ENCODE measurements at places on chromosomes 2 and 18. TPM values are rescaled to one million over a fixed set of nuclear protein-coding genes. Genes with fewer than 3 reads are reported as not detected.
A peak's percentile ranks its signal among the peaks of the same experiment; 100 is the strongest.

- DNase-seq, result no peak
Observed at GRCh38 chr18:3104190-3105054, 91.5 kb upstream of the LPIN2 start.

- DNase-seq, result no peak
Observed at GRCh38 chr2:40315683-40316082, 136.2 kb downstream of the SLC8A1 start.

GRCh38 chr2:11257078-11257477, 87.4 kb downstream of the ROCK2 start:
- DNase-seq, result no peak

DNA sequence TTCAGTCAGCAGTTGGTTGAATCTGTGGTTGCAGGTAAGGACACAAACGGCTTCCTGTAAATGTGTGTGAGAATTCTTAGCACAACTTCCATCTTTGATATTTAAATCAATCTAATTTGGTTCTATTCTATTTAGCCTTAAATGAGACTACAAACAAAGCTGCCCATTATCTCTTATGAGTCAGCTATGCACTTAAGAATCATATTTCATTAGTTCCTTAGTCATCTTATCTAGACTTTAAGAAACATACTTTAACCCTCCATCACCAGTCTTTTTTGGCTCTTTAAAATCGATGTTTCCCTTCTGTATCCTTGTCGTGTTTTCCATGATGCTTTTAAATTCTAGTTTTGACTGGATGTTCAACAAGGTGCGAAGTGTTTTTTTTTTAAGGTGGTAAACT, 114.4 kb upstream of the TMEM200C start:
- DNase-seq, result no peak

- DNase-seq, result peak; percentile 23
Observed at GRCh38 chr18:35289727-35290093, 319 bp downstream of the ZSCAN30 start.

DNA sequence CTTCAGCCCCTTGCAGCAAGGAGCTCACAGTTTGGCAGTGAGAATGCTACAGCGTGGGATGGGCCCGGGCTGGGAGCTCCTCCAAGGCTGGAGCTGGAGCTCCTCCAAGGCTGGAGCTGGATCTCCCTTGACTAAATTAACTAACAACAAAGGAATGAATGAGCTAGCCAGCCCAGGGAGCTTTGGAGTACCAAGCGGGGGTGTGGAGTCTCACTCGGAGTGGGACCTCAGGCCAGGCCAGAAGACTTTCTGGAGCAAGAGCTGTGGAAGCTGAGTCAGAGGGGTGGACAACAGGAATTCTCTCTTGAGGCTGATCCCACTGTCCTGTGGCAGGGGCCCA, 244.7 kb upstream of the HS6ST1 start:
- DNase-seq, result peak; percentile 17

- no peak for DNase-seq
Observed at GRCh38 chr2:74261204-74261864, 62.9 kb downstream of the MTHFD2 start.

- DNase-seq, result no peak
Observed at GRCh38 chr18:39647627-39648534, 2082.3 kb upstream of the CELF4 start.

- DNase-seq, result no peak
Observed at GRCh38 chr2:201806442-201807170, at the start of gene CDK15. CDK15 (plus strand) TSS chr2:201806537; CDS start chr2:201806665, 128 bp downstream.

GRCh38 chr2:223649554-223650533, 47.7 kb upstream of the SCG2 start:
- no peak for DNase-seq

DNA sequence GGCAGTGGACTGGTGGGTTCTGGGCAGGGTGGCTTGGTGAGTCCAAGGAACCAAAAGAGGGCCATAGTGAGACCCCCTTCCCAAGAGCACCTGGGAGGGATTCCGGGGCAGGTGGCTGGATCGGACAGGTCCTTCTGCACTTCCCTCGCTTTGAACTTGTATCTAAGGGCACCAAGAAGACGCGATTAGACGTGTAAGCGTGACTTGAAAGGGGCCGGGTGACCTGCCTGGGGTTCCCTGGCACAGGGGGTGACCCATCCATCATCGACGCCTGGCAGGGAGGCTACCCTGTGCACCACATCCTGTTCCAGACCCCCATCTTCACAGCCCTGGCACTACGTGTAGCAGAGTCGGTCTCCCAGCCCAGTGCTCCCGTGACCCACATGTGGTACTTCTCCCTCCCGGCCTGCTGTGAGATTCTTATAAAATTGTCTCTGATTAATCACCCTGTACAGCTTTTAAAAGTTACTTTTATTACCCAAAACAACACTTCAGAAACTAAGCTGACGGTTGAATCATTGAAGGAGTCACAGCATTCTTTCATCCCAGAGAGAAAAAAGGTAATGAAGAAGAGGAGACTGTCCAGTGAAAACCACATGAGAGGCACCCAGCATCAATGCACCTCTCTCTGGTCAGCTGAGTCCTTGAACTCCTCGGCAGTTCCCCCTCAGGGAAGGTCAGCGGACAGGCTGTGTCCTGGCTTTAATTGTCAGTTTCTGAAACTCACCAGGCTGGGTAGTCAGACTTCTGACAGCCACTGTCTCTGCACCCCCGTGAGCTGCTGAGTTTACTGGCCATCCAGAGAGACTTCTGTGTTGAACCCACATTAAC, 13.0 kb downstream of the SH3BP4 start:
- DNase-seq, result no peak

GRCh38 chr2:1739961-1740715, 4.2 kb downstream of the PXDN start:
- no peak for DNase-seq

DNA sequence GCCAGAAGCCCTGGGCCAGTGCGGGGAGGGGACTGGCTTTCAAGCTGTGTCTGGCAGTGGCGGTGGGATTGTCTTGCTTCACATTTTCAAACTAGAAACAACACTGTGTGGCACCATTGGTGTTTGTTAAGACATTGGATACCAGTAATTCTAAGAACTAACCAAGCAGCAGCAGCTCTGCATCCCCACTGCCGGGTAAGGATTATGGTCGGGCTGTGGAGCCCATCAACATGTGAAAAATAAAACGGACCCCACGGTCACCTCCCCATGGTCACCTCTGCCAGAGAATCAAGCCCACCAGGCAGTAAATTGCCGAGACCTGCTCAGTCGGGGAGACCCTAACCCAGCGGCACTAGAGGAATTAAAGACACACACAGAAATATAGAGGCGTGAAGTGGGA, 65.3 kb downstream of the C18orf63 start:
- no peak for DNase-seq

- DNase-seq, result no peak
Observed at GRCh38 chr2:160392201-160392600, 101.4 kb downstream of the RBMS1 start.

DNA sequence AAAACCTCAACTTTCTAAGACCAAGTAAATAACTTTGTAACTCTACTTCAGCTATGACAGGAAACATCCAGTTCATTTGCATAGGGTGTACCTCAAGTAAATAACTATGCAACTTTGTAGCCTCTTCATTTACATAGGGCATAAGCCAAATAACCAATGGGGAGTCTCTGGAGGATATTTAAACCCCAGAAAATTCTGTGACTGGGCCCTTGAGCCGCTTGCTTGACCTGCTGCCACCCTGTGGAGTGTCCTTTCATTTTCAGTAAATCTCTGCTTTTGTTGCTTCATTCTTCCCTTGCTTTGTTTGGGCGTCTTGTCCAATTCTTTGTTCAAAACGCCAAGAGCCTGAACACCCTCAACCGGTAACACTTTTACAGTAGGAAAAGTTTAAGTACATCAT, 1112.7 kb upstream of the NRXN1 start:
- no peak for DNase-seq

DNA sequence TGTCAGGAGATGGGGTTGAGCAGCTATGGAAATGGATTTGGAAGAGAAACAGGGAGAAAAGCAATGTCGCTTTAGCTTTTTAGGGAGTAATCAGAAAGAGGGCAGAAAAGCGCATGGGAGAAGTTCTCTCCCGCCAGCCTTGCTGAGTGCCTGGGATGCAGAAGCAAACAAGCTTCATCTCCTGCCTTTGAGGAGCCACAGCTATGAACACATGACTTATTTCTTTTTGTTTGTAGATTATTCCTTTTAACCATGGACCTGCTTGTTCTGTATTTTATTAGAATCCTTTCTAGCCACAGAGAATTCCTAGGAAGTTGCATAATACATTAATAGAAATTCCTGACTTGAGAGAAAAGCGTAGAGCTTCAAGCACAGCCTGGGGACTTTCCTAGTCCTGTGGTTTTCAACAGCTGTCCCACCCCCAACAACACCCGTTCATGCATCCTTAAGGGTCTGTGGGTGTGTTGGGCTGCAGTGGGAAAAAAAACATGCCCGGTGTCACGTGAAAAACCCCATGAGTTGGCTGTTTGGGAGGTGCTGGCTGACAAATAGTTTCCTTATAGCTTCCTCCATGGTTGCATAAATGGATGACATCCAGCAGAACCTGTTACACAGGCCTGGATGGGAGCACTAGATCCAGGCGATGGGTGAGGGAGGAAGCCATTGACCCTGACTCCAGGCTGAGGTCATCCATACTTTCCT, 14.9 kb downstream of the SLC9A4 start:
- no peak for DNase-seq

GRCh38 chr2:190315273-190315672, 4.4 kb downstream of the HIBCH start:
- no peak for DNase-seq

DNA sequence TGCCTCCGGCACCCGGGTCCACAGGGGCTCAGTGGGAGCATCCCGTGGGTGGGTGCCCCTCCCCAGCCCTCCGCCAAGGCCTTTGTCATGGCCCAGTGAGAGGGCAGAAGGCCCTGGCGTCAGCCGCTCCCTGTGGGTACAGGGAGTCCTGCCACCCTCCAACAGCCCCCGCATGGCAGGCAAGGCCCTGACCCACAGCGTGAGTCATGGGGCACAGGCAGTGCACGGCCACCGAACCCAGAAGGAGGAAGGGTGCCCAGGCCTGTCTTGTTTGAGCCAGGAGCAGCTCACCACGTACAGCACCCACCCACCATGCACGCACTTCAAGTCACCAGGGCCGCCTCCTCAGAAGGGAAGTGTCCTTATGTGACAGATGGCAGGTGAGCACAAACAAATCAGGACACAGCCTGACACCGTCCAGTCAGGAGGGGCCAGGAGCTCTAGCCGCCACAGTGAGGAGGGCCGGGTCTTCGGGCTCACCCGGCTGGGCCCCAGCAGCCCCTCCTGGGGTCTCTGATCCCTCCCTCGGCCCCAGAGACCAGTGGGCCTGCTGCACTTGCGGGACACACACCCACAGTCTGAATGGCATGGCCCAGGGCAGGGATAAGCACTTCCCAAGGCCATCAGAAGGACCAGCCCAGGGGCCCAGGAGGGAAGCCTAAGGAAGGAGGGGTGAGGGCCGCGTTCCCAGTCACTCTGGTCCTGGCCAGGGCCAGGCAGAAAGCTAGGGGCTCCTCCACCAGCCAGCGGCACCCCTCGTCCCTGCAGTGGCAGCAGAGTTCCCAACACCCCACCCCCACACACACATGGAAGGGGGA, 25.8 kb downstream of the BIN1 start:
- no peak for DNase-seq

GRCh38 chr2:42930025-42930581, 137.7 kb upstream of the HAAO start:
- DNase-seq, result no peak

- no peak for DNase-seq
Observed at GRCh38 chr18:60279391-60279790, 93.2 kb downstream of the MC4R start.

DNA sequence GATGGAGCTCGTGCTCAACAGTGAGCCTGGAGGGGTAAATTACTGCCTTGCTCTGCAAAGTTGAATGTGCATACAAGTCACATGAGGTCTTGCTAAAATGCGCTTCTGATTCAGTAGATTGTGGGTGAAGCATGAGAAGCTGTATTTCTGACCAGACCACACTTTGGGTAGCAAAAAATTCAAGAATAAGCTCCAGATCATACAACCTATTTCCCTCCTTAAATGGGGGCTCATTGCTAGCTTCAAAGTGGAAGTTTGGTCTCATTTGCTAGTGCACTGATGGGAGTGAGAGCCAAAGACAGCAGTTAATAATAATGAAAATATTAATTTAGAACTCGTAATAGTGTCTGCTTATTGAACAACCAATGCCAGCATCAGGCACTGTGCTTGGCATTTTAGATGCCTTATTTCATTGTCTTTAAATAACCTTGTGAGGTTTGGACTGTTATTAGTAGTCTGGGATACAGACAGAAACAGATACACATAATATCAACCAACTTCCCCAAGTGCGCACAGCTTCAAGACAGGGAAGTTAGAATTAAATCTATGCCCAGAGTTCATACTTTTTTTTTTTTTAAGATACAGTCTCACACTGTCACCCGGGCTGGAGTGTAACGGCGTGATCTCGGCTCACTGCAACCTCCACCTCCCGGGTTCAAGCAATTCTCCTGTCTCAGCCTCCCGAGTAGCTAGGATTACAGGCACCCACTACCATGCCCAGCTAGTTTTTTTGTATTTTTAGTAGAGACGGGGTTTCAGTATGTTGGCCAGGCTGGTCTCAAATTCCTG, 18.0 kb downstream of the APOB start:
- DNase-seq, result no peak

DNA sequence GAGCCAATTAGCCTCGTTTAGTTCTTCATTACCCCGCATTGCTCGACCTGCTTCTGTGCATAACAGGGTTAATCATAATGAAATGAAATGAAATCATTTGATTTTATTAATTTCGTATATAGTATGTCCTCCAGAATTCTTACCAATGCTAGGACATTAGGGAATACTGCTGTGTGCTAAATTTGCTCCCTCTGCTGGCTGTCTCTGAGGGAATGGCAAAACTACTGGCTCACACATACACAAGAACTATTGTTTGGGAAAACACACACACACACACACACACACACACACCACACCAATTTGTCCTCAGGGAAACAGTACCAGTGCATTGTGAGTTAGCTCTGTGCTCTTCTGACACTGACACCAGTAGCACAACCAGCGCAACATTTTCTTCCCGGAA, 273.3 kb upstream of the TCF4 start:
- no peak for DNase-seq

DNA sequence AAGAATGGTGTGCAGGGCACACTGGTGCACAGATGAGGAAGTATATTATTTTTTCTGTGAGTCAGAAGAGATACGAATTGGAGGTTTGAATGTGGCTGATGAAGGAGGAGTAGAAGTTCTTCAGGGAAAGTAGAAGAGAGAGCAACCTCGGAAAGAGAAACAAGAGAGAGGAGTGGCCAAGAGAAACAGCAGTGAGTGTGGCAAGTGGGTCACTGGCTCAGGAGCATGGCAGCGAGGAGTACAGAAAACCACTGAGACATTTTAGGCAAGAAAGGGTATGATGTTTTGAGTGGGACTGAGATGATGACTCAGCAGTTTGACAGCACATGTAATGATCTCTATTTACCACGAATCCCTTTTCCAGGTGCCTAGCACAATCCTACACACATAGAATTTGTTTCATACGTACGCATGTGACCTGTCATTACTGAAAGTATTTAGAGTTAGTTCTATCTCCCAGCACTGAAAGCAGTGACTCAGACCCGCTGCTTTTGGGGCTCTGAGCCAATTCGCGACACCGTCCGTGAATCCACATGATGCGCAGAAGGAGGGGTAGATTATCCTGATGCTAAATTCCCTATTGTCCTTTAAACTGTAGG, 915.4 kb downstream of the DCDC2C start:
- DNase-seq, result no peak

RBMS1 gene
- total RNA-seq, result 11.6 TPM

UNC80 gene
- total RNA-seq, result 2.1 TPM

AQP12A gene
- 163 TPM for total RNA-seq

TMEM198 gene
- 4.6 TPM for total RNA-seq

SETBP1 gene
- 18.7 TPM for total RNA-seq

KCNS3 gene
- 10.2 TPM for total RNA-seq

EGR4 gene
- 0.09 TPM for total RNA-seq

ANKRD30B gene
- 0.74 TPM for total RNA-seq

LRRC30 gene
- not detected for total RNA-seq

SAG gene
- total RNA-seq, result not detected

TEKT4 gene
- not detected for total RNA-seq

NT5DC4 gene
- not detected for total RNA-seq
